ENCODE measurements at places on chromosomes 2 and 18. TPM values are rescaled to one million over a fixed set of nuclear protein-coding genes. Genes with fewer than 3 reads are reported as not detected.
A peak's percentile ranks its signal among the peaks of the same experiment; 100 is the strongest.

DNA sequence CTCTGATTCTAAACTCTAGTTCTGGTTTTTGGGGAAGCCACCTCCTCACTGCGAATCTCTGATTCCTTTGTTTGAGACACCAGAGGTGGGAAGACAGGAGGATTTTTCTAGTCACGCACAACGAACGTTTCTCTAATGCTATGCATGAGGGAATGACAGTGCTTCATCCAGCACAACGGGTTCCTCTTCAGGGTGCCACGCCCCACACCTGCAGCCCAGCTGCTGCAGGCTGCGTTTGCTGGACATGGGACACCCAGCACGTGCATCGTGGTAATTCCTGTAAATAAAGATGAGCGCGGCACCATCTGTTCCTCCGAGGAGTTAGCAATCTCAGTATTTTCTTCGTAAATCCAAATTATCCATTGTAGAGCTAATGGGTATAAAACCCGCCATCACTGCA, 37.5 kb upstream of the TPO start:
- DNase-seq: no peak

DNA sequence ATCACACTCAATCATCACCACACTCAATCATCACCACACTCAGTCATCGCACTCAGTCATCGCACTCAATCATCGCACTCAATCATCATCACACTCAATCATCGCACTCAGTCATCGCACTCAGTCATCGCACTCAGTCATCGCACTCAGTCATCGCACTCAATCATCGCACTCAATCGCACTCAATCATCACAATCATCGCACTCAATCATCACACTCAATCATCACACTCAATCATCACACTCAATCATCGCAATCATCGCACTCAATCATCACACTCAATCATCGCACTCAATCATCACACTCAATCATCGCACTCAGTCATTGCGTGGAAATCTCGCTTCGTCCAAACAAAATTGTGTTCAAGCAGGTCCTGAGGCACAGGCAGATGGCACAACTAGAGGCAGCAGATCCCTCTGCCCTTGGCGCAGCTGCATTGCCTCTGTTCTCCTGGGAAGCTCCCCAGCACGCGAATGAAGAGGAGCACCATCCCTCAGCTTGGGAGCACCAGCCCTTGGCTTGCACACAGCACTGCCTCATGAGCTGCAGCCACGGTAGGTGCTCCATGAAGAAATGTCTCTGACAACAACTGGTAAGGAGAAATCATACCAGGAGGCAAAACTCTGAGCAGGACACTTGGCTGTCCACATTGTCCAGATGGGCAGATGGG, 108.1 kb downstream of the EIPR1 start:
- no peak for DNase-seq

- no peak for DNase-seq
Observed at GRCh38 chr2:147006736-147007141, 838.1 kb upstream of the ACVR2A start.

GRCh38 chr2:112487444-112487961, 5.5 kb downstream of the TTL start:
- DNase-seq: no peak

DNA sequence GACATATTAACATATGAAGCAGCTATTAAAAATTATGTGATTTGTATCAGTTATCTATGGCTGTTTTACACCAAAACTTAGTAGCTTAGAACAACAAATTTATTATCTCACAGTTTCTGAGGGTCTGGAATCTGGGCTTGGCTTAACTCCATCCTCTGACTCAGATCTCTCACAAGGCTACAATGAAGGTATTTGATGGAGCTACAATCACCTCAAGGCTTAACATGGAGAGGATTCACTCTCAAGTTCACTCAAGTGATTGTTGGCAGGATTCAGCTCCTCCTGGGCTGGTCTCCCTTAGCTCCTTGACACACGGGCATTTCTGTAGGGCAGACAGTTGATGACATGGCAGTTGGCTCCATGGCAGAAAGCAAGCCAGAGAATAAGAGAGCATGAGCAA, 133.0 kb upstream of the SLC14A2 start:
- DNase-seq: no peak

GRCh38 chr18:48968412-48969215, 17.8 kb upstream of the SMAD7 start:
- no peak for DNase-seq

- no peak for DNase-seq
Observed at GRCh38 chr2:191247381-191248057, 2.3 kb downstream of the MYO1B start.

DNA sequence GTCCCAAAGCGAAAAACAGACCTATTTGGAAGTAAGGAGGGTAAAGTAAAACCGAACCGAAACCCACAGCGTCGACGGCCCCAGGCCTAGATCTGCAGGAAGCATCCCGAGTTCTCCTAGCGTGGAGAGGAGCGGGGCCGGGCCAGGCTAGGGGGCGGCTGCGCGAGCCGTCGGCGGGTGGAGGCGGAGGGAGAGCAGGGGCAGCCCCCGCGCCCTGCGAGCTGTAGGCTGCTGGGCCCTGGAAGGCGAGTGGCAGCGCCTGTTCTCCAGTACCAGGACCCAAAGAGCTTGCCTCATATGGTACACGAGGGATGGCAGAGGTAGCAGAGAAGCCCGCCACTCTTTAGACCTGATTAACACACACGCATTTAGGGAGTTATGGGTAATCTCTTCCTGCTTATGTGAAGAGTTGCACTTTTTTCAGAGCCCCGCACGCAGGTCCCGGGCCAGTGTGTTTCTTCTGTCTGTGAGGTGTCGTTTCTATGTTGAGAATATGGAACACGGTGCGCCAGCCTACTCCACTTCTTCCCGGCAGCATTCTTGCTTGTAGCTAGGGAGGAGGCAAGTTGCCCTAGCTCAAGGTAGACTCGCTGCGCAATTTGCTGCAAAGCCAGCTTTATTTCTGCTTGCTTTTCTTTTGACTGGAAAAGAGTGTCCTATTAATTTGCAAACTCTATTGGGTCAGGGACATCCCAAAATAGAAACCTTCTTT, 71.1 kb downstream of the ARHGEF33 start:
- DNase-seq: no peak

DNA sequence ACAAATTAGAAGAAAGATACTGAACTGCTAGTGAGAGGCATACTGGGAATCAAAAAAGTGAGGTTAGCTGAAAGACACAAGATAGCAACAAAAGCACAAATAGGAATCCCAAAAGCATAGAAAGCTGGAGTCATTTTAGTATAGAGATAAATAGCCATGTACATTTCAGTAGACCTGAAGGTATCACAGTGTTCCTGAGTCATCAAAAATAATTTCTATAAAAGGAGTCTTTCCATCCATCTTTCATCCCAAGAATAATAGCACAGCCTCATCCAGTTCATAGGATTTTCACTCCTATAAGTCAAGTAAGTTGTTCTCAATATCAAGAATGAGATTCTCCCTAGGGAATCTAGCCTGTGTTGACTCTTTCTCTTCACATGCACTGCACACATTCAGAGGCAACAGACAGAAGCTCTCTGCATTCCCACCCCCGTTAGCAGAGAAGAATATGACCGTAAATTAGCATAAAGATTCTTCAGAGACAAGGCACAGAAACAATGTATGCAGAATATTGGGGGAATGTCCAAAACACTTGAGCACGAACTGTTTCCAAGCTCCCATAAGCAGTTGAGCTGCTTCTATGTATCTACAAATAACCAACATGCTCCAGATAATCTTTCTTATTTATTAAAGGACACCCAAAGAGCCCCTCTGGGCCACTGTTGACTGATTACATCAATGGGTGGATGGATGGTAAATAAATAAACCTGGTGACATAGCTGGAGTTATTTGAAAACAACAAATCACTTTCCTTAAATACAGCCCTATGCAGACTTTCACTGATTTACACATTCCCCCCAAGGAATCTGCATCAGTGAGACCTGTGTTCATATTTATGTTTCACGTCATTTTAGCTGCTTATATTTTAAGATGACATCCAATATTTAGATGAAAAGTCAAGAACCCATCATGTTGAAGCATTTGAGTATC, 174.5 kb upstream of the PKDCC start:
- no peak for DNase-seq

DNA sequence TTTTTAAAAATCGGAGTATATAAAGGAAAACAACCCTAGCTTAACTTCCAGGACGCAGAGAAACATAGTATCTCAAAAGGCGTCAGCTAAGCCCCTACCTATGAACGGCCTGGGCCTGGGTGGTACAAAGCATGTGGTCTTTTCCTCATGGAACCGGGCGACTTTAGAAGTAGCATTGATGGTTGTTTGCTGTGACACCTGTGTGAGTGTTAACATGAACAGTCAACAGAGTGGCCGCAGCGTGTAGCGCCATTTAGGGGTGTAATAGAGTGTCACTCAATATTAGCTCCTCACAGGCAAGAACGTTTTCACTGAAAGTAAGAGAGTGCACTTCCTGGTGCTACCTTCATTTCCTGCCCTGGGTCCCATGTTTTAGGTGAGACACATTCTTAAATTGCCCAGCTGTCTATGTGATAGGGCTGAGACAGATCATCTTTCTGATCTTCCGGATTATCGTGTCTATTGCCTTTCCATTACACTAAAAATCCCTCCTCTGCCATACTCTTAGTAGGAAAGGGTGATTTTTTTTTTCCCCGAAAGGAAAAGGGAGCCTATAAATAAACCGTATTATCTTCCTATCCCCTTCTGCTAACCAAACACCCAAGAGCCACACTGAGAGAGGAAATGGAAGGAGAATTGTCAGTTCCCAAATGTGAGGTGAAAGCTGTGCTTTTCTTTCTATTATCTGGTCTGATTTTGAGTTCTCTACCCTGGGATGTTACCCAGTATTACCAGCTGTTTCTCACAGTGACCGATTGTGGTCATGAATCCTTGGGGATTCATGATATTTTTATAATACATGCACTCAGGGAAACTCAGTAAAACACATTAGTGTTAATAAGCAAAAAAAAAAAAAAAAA, 1.3 kb downstream of the GORASP2 start:
- DNase-seq: no peak

- DNase-seq: peak; percentile 73
Observed at GRCh38 chr2:46847185-46847710, 68.4 kb downstream of the MCFD2 start.

GRCh38 chr2:118593257-118593656, 254.2 kb downstream of the EN1 start:
- no peak for DNase-seq

- DNase-seq: no peak
Observed at GRCh38 chr2:3628800-3629199, 29.2 kb upstream of the ALLC start.

DNA sequence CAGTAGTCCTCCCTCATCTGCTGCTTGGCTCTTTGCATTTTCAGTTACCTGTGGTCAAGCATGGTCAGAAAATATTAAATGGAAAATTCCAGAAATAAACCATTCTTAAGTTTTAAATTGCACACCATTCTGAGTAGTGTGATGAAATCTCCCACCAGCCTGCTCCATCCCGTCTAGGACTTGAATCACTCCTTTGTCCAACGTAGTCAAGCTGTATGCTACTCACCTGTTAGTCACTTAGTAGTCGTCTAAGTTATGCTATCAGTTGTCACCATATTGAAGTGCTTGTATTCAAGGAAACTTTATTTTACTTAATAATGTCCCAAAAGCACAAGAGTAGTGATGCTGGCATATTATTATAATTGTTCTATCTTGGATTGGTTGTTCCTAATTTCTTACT, 172.5 kb downstream of the FIGN start:
- no peak for DNase-seq

- DNase-seq: no peak
Observed at GRCh38 chr2:86821306-86821705, 30.6 kb upstream of the CD8A start.

GRCh38 chr18:2939317-2939716, 73.6 kb downstream of the LPIN2 start:
- no peak for DNase-seq

GRCh38 chr2:6877402-6878304, at the start of gene RSAD2:
TSS of gene RSAD2 (plus strand) at chr2:6877777. CDS start at chr2:6877801, 24 bp downstream.
- no peak for DNase-seq

DNA sequence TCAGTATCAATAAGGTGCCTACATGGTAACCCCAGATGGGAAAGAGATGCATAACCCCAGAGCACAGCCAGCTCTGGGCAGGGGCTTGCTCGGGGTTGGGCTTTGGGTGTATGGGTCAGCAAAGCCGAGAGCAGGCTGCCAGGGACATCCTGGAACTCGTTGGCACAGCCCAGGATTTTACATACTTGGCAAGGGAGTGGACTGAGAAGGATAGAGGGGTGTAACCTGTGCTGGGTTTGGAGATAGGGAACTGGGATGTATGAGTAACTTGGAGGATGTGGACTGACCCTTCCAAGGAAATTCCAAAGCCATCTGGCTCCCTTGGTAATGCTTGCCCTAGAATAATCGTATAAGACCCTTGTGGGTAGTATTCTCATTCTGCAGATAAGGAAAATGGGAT, 44.2 kb downstream of the GPR39 start:
- DNase-seq: no peak

GRCh38 chr18:7871560-7872456, 304.7 kb downstream of the PTPRM start:
- no peak for DNase-seq

DNA sequence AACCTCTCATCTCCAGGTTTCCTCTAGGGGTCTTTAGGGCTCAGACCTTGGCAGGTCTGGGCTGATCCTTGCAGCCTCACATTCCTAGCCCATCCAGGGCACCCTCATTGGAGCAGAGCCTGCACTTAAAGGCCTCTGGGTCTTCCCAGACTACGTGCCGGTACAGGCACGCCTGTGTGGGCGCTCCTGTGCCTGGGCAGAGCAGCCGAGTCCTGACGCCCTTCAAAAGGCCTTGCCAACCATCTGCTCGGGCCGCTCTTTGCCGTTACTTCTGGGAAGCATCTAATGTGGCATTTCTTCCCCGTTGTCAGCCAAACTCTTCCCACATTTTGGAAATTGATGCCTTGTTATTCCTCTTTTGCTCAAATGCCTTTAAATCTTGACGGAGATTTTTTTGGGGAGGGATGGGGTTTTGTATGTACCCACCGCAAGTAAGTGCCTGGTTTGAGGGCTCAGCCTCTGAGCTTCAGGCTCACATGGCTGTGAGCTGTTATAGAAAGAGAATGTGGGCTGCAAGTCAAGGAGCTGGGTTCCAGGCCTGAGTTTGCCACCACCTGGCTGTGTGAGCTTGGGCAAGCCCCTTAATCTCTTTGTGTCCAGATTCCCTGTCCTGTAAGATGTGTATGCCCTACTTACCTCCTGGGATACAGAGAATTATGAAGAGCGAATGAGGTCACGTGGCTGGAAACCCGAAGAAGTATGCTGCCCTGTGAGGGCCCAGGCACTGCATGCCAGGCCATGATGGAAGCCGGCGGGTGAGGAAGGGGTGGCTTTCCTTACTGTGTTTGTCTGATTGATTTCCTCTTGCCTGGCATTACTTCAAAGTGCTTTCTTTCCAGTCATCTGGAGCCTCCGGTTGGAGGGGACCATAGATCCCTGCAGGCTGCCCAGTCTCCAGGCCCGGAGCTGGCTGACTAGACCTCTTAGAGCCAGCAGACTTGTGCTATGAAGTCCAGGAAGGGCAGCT, 20.6 kb downstream of the EHD3 start:
- DNase-seq: no peak

Gene DHRS9
- 0.08 TPM for polyA plus RNA-seq

Gene ECEL1
- 13.1 TPM for polyA plus RNA-seq

Gene ARHGAP15
- polyA plus RNA-seq: 4.3 TPM

Gene SELENOI
- polyA plus RNA-seq: 25.7 TPM

Gene ADCYAP1
- 0.30 TPM for polyA plus RNA-seq

Gene CD226
- polyA plus RNA-seq: 3.9 TPM

Gene SERPINB4
- polyA plus RNA-seq: 0.06 TPM
